ENCODE measurements at places on chromosomes 2 and 18.

- no peak for DNase-seq
Measured at GRCh38 chr2:133641497-133641896, 73.2 kb upstream of the NCKAP5 start.

GRCh38 chr2:225400060-225400511 lies 576 bp downstream of the NYAP2 start:
- peak; percentile 55 for DNase-seq

DNA sequence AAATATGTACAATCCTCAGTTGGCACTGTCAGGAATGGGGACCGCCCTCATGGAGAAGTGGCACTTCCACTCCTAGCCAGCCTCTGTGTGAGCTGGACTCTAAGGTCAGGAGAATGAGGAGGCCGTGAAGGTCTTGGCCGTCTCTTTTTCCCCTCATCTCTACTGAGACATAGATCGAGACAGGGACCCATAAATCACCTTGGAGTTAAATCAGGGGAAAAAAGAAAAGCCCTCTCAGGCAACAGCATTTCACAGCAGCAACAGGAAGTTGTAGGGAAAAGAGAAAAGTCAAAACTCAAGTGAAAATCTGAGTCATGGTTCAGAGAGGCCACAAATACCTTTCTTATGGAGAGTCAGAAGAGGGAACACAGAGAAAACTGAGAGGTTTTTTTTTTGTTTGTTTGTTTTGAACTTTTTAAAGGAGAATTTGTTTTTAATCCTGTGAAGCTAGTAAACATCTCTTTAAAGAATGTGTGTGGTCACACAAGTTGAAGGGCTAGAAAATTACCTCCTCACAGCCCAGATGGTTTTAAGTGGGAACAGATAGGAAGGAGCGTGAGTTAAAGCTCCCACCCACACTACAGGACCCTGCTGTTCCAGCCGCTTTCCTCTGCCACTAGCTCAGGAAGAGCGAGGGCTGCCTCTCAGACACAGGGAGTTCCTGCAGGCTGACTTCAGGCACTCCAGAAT lies 30.6 kb upstream of the CYP1B1 start:
- DNase-seq = no peak

DNA sequence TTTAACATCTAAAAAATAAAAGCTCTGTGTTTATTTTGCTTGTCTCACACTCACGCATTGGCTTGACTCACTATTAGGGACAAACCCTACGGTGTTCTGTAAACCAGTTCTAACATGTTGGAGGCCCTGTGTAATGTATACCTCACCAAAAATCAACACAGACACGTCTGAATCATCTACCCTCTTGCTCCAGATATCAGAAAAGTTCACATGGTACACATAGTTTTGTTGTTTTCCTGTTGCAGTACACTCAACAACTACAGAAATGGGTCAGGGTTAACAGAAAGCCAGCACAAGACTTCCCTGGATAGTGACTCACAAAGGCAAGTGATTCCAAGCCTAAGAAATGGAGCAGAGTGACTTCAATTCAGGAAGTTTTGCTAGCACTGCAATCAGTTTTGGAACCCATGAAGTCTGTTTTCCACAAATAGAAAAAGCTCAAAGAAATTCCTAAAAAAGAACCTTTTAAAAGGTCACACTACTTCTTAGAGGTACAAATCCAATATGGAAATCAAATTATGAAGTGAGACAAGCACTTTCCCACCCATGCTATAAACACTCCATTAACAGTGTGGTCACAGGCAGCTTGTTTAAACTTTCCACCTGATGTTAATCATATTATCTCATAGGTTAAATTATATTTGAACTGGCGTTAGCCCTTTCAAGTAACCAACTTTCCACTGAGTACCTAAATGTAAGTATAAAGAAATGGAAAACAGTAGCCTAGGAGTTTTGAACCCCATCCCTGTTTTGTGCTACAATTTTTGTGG lies 87.4 kb downstream of the GAREM1 start:
- no peak for DNase-seq

DNA sequence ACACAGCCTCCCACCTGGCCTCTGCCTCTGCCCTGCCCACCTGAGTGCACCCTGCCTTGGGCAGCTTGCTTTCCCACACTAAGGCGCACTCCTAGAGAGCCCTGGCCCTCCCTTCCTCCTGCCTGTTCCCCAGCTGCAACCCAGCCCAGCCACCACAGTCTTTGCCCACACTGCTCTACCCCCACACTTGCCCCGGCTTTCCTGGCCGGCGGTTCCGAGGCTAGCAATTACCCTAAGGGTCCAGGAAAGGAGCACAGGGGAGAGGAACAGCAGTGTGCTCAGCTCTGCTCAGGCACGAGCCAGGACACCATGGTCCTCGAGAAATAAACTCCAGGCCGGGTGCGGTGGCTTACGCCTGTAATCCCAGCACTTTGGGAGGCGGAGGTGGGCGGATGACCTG lies 237.8 kb upstream of the RAB6C start:
- DNase-seq = no peak

GRCh38 chr2:47950340-47951301 lies 44.3 kb upstream of the FBXO11 start:
- DNase-seq = no peak

DNA sequence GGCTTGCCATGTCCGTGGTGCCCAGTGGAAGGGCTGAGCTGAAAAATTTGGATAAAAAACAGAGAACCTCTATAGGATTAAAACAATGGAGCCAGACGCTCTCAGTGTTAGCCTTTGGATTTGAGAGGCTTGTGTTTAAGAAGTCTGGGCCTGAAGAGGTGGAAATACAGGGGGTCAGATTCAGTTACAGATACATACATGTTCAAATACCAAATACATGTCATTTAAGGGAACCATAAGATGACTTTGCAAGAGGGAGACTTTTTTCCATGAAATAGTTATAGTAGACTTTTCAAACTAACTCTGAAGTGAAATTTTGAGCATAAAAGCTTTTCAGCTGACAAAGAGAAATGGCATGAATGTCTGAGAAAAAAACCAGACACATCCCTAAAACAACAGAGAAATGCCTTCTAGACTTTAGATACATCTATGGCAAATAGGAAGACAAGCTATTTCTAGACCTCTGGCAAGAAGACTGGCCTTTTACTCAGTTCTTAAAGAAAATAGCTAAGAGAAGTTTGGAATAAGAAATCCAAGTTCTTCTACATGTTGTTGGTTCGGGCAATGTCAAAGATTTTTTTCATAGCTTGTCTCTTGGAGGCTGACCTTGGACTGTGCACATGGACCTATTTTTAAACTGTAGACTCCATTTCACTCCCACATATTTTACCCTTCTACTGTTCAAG lies 112.9 kb downstream of the LTBP1 start:
- DNase-seq = no peak

GRCh38 chr2:241689306-241689705 lies 2.7 kb upstream of the DTYMK start:
- DNase-seq = no peak

DNA sequence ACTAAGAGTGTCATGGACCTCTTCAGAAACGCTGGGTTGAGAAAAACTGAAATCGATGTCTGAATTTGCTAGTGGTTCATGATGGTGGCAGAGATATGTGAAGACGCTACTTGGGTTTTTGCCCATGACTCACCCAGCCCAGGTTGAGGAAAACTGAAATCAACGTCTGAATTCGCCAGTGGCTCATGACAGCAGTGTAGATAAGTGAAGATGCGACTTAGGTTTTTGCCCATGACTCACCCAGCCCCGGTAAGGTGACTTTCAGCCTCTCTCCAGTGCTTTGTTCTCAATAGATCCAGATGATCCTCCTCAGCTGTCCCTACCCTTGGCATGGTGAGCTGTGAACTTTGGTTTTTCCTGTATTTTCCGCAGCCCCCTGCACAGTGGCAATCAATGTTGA lies 105.3 kb upstream of the SIX3 start:
- no peak for DNase-seq
